ENCODE measurements at places on chromosomes 3 and 15.
A peak's percentile ranks its signal among the peaks of the same experiment; 100 is the strongest.

DNA sequence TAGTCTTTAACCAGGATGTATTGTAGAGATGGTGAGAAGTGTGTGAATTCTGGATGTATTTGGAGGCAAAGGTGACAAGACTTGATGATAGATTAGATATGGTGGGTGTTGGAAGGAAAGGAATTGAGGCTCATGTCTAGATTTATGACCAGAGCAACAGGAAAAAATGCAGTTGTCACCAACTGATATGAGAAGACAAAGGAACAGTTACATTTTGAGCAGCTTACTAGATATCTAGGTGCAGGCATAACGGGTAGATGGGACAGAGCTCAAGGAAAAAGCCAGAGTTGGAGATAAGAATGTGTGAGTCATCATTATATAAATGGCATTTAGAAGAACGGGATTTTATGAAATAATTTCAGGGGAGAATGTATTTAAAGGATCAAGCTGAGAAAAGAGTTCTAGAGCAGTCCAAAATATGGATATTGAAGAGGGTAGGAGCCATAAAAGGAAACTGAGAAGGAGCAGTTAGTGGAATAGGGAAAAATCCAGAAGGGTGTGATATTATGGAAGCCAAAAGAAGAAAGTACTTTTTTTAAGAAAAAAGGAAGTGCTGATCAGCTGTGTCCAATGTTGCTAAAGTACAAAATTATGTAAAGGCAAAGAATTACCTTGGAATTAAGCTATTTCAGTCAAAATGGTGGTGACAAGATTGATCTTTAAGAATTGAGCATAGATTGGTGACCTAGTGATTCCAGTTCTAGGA lies 262.5 kb downstream of the CGGBP1 start:
- DNase-seq: no peak

- no peak for DNase-seq
These were observed 1.3 kb downstream of the FSIP1 start for GRCh38 chr15:39781147-39781966.

DNA sequence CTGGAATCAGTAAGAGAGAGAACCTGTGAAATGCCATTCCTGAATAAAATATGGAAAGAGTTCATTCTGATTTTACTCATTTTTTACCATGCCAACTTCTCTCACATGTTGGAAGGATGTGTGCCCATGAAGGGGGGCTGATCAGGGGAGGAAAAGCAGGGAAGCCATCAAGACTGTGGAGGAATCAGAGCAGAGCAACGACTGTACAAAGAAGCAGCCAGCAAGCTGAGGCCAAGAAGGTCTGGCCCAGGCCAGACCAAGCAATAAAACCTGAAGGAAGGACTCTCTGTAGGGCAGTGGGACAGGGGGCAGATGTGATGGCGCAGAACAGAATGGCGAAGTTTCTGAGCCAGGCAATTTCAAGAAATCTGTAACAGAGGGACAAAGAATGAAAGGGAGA lies 24.0 kb upstream of the ARNT2 start:
- DNase-seq: no peak

- no peak for DNase-seq
These were observed 2.5 kb upstream of the FBN1 start for GRCh38 chr15:48647962-48648361.

DNA sequence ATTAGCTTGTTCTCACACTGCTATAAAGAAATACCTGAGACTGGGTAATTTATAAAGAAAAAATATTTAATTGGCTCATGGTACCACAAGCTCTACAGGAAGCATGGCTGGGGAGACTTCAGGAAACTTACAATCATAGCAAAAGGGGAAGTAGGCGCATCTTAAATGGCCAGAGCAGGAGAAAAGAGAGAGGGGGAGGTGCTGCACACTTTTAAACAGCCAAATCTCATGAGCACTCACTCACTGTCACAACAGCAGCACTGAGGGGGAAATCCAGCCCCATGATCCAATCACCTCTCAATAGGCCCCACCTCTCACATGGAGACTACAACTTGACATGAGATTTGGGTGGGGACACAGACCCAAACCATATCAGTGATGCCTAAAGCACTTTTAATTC lies 82.5 kb downstream of the DCLK3 start:
- DNase-seq: no peak

- DNase-seq: no peak
These were observed 38.4 kb upstream of the TUSC7 start for GRCh38 chr3:116671151-116671550.

DNA sequence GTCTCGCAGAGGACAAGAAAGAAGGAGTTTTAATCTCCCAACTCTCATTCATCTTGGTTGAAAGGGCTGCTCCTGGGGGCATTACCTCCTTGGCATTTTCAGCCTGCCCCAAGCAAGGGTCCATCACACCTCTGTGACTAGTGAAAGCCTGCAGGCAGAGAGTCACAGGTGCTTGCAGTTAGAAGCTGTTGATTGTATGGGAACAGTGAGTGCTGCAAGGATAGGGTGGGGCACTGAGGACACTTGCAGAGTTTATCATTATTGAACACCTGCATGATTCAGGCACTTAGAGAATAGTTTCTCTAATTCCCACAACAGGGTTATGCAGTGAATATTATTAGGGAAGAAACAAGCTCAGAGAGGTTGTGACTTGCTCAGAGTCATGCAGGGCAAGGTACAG lies 41.7 kb upstream of the IGF2BP2 start:
- DNase-seq: no peak

- no peak for DNase-seq
These were observed at the start of gene DAZL for GRCh38 chr3:16604887-16605602. Gene DAZL (minus strand): TSS chr3:16605423. CDS start chr3:16605205, 218 bp downstream.

GRCh38 chr3:186108106-186108940 lies 566 bp downstream of the ETV5 start:
- DNase-seq: peak; percentile 74

GRCh38 chr3:158106766-158107471 lies 699 bp upstream of the SHOX2 start:
- peak; percentile 64 for DNase-seq

GRCh38 chr3:45277636-45278035 lies 51.5 kb upstream of the TMEM158 start:
- DNase-seq: no peak

- DNase-seq: no peak
These were observed 71.9 kb downstream of the UMPS start for GRCh38 chr3:124802061-124802698.

GRCh38 chr3:64157150-64158035 lies 67.9 kb downstream of the PRICKLE2 start:
- DNase-seq: no peak

GRCh38 chr3:47485812-47486211 lies 10.1 kb upstream of the SCAP start:
- DNase-seq: no peak

- peak; percentile 90 for DNase-seq
These were observed 145.5 kb upstream of the TPM1 start for GRCh38 chr15:62896969-62897486.

GRCh38 chr3:36221975-36222374 lies 158.3 kb upstream of the STAC start:
- DNase-seq: no peak

GRCh38 chr15:88779944-88780343 lies 23.3 kb upstream of the ACAN start:
- DNase-seq: no peak

DNA sequence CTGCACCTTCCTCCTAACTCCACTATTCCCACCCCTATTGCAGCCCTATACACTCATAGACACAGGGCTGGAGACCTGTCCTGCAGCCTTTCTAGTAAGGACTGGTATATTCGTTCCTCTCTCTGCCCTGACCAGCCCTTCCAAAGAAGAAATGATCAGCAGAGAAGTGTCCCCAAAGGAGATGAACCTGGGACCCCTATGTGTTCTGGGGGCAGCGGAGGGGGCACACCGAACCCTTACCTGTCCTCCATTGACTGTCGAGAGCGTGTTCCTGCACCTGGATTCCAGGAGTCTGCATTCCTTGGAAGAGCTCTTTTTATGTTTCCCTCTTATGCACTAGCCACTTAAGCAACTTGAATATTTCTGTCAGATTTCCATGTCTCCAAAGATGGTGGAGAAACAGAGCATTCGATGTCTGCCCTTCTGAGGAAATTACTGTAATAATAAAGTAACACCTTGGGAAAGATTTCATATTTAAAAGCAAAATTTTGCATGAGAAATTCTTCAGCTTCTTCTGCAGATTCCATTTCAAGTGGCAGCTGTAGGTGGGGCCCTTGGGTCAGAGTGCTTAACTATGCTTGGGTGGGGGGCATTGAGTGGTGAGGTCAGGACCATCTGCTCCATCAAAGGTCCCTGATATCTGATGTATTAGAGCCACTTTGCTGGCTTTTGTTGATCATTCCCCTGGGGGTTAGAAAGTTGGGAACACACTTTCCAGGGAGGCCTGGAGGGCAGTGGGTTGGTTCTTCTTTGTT lies 6.3 kb downstream of the EPHB1 start:
- no peak for DNase-seq

DNA sequence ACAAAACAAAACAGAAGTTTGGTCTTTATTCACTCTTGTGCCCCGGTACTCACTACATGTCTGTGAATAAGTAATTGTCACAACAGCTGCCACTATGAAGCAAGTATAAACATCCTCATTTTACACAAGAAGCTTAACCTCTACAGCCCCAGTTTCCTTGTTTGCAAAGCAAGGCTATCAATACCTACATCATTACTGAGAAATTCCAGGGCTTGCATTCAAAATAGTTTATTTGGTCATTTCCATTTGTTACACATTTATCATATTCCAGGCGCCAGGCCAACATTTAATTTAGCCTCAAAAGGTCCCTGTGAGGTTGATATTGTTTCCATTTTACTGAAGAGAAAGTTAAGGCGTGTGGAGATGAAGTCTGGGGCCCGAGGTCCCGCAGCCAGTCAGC lies 161.4 kb upstream of the LRTM1 start:
- DNase-seq: no peak

- DNase-seq: peak; percentile 45
These were observed 77.8 kb upstream of the RNU6-1 start for GRCh38 chr15:67917636-67918035.

- no peak for DNase-seq
These were observed 184.5 kb downstream of the NR1D2 start for GRCh38 chr3:24129549-24129948.

DNA sequence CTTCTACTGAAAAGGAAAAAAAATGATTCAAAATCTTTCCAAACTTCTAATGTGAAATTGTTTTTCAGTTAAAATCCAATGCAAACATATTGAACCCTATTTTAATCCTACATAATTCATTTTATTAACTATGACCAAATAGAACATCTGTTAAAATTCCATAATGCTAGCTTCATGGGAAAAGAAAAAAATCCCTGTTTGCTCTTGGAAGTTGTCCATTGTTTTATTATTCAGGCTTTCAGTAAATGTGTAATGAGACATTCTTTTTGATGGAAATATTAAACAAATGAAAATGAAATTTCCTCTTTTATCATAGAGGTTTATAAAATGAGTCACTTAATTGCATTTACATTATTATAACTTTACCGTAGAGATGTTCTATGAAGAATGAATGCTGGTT lies 49.5 kb downstream of the SLC25A26 start:
- DNase-seq: no peak

DNA sequence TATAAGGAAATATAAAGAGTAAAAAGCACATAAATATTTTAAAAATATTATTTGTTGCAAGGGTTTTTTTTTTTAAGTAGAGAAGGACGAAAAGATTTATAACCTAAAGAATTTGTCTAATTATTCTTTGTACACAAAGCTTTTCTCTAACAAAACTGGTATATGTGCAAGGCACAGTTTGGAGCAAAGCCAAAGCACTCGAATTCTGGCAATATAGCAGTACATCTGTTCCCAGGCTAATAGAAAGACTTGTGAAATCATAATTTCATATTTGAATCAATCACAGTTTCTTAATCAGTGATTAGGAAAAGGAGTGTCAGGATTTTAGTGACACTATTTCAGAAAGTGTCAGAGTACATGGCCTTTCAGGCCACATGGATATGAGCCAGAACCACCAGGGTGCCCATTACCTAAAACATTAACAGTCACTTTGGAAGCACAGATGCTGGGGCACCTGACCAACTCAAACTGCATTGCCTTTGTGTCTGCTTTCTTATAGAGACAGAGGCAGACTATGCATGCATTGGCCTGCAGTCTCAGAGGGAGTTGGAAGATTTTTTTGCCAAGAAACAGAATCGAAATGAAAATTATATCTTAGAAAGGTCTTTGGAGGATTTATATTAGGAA lies 651.8 kb upstream of the SGO1 start:
- no peak for DNase-seq

GRCh38 chr3:157238457-157238856 lies 78.5 kb upstream of the CCNL1 start:
- no peak for DNase-seq

GRCh38 chr15:36814708-36815107 lies 235.3 kb downstream of the CDIN1 start:
- DNase-seq: no peak

DNA sequence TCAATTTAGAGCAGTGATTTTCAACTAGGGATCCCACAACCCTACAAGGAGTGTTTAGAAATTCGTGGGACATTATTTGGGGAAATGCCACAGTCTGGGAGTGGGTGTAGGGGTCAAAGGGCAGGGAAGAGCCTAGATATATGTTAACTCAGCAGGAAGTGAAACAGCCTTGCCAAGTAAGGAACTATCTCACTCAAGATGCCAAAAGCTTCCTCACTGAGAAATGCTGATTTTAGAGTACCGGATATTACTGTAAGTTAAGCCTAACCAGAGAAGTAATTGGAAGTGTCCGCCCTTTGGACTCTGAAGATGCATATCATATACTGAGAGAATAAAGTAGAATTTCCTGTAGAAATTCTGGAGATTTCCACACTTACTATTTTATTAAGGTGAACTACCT lies 158.6 kb downstream of the BBX start:
- DNase-seq: no peak

- DNase-seq: no peak
These were observed 62.9 kb downstream of the FNDC3B start for GRCh38 chr3:172102123-172102882.

DNA sequence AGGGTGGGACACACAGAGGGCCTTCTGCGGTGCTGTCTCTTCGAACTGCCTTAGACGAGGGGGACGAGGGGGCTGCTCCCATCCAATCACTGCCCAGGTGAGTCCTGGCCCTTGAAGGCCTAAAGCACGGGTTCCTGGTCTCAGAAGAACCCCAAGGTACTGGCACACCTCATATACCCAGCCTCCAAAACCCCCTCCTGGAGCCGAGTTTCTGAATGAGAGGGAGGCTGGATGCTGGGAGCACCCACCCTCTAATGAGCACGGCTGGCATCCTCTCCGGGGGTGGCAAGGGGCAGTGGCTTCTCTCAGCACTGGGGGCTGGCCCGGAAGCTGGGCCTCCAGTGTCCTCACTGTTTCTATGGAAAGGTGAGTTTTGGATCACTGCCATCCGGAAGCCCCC lies 165.6 kb downstream of the LRRK1 start:
- DNase-seq: peak; percentile 23

DNA sequence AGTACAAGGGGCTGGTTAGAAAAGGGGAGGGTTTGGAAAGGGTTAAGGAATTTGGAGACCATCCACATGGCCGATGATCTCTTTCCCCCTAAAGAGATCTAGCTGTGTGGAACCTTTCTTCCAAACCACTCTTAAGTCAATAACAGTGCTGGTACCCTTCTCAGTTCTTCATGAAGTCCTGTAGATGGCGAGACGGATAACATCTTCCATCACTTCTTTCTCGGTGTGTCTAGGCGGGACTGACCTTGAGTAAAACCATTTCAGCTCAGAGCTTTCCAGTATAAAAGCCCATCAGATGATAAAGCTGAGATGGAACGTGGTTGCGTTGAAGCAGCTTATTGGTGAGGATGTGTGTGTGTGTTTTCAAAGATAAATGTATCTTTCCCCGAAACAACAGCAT lies 151.5 kb upstream of the BHLHE40 start:
- DNase-seq: no peak

All from left hindlimb (tissue), 1 donor.